CD4-positive, alpha-beta T cell treated with Interferon alpha-2 for 1 hour (primary cell): ENCODE measurements at places on chromosomes 1 and 21.
A peak's percentile ranks its signal among the peaks of the same experiment; 100 is the strongest.

GRCh38 chr1:244800821-244801220, 34.6 kb upstream of the COX20 start:
- DNase-seq, result no peak

DNA sequence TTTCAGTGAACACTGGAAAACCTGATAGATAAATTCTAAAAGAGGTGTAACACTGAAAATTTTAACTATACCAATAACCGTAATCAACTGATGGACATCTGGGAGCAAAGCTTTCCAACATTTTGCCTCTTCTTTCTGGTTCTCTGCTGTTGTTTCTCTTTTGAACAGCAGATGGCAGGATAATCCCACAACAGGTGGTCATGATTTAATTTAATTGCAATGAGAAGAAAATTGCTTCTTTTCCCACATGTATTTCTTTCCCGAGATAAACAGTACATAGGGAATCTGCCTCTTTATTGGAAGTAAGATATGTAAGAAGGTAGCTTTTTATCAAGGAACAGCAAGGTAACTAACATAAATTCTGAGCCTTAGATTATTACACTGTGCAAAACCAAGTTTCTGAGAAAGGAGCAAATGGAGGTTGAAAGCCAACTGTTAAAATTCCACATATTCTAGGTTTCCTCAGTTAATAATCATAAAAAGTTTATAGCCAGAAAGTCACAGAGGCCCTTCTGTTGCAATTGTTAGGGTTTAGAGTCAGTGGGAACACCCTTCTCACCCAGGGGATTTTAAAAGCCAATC, 72.9 kb downstream of the RPS6KA1 start:
- peak; percentile 43 for DNase-seq

DNA sequence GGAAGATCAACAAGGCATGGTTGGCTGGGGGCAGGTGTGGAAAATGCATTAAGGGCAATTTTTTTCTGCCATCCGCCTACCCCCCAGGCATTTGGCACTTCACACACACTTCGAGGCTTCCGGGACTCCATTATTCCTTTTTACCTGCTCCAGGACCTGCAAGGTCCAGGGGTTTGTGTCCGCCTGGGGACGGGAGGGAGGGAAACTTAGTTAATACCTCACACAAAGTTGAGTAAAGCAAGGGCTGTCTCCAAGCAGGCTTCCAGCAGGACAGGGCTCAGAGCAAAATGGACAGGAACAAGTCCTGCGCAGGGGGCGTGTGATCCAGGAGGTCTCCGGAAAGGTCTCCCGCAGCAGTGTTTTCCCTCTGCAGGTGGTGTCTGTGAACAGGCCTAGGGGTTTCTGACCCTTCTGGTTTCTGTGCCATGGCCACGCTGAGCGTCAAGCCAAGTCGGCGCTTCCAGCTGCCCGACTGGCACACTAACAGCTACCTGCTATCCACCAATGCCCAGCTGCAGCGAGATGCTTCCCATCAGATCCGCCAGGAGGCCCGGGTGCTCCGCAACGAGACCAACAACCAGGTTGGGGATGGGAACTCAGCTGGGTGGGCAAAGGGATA, 712 bp downstream of the TEKT2 start:
- no peak for DNase-seq

GRCh38 chr1:109025694-109026093, 16.2 kb downstream of the WDR47 start:
- no peak for DNase-seq

- no peak for DNase-seq
Observed at GRCh38 chr1:54252371-54252936, 52.5 kb downstream of the MRPL37 start.

DNA sequence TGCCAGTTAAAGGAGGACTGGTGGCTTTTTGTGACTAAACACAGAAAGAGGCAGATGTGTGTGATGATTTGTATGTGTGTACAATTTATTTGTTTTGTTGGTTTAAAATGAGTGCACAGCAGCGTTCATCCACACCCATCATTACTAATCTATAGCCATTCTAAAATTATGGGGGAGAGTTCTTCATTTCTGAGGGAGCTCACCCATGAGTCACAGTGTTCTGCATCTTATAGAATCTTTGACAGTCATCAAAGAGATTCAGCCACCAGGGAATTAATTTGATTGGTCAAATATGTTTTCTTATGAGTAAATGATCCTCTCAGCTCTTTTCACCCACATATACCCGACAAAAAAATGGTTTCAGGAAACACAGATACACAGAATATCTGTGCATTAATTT, 147.9 kb downstream of the GREM2 start:
- no peak for DNase-seq

DNA sequence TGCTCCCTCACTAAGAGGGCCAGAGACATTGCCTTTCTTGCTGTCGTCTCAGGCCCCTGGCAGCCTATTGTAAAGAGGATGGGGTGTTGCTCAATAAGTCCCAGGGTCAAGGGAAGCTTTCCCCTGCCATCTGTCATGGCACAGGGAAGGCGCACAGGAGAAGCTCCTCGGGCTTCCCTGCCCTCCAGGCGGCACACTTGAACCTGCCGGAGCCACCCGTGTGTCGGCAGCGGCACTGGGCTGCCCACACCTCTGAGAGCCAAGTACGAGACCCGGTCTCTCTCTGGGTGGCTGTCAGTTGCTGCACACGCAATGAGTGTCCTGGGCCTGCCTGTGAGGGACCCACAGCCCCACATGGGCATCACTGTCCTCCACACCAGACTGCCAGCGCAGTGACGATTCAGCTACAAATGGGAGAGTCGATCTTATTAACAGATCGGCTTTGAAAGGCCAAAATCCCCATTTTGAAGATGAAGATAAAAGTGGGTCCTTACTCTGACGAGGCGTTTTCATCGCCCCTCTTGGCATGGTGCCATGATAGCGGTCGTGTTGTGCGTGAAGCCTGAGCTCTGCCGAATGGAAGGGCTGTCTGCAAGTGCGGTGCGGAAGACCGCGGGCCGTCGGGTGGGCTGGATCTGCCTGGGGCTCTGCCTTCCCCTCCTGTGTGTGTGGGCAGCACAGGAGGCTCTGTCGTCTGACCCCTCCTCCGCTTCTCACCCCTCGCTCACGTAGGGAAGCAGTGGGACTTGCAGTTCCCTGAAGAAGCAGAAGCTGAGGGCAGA, 29.2 kb upstream of the PDXK start:
- no peak for DNase-seq

DNA sequence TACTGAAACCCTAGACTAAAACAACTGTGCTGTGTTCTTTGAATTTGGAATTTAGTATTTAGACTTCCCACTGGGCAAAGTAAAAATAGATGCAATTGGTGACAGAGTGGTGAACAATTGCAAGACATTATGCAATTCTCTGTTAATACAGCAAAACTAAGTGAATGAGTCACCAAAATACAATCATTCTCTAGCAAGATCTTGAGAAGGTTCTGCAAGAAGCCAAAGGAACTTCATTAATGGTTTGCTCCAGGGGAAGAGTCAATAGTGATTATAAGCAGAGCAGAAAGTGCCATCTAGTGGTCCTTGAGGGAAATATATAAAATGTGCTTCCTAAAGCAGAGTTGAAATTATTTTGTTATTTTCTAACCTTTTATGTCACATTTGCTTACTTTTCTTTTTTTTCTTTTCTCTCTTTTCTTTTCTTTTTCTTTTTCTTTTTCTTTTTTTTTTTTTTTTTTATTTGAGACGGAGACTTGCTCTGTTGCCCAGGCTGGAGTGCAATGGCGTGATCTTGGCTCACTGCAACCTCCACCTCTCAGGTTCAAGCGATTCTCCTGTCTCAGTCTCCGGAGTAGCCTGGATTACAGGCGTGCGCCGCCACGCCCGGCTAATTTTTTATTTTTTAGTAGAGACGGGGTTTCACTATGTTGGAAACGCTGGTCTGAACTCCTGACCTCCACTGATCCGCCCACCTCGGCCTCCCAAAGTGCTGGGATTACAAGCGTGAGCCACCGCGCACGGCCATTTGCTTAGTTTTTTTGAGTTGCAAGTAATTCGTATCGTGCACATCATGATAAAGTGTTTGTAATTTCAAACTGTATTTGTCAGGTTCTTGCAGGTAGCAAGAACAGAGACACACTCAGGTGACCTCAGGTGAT, 99.2 kb downstream of the CTH start:
- peak; percentile 52 for DNase-seq

DNA sequence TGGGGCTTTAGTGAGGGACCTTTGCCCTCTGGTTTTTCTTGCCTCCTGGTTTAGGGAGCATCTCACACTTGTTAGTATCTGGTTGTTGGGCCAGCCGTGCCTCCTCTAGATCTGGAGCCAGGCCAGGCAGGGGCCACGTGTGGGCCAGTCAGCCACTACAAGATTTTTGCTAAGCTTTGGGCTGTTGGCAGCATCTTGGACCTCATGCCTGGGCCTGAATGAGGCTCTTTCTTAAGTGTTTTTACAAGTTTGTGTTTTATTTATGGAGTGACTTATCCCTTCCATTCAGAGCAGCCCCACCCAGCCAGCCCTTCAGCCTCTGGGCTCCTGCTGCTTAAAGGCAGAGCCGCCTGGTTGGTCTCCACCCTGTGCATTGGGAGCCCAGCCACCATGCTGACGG, 1.6 kb upstream of the SH3BGRL3 start:
- DNase-seq, result no peak

DNA sequence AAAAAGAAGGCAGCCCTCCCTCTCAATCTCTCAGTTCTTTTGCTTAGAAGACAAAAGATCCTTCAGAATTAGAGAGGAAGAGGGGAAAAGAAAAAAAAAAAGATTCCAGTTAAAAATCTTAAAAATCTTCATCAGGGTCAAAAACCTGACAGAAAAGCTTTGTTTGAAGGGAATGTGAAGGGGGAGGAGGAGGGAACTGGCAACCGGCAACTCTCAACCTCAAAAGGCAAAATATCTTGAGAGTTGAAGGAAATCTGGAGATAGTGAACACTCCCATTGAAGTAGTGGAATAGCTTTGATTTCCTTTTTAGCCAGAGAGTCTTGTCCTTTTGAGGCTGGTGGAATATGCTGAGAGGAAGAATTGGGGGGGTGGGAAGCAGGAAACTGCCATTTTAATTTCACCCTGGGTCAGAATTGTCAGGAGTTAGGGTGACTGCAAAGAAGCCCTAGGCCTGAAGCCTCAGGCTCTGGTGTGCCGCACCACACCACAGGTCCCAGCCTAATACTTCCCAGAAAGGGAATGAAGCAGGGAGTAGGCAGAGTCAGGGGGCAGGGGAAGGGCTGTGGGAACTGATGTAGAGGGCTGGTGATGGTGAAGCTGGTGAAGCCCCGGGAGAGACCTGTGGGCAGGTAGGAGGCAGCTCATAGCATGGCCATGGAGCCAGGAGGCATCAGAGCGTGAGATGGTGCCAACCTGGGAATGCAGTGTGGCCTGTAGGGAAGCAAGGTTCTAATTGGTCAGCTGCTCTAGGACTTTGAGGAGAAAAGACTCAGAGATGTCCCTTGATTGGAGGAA, 24.6 kb downstream of the KIRREL1 start:
- DNase-seq, result no peak

- DNase-seq, result no peak
Observed at GRCh38 chr1:226410958-226411357, 3.1 kb upstream of the PARP1 start.

- no peak for DNase-seq
Observed at GRCh38 chr1:1270813-1271212, 2.8 kb downstream of the UBE2J2 start.
